ENCODE measurements at places on chromosomes 2 and 18.
A peak's percentile ranks its signal among the peaks of the same experiment; 100 is the strongest.

DNA sequence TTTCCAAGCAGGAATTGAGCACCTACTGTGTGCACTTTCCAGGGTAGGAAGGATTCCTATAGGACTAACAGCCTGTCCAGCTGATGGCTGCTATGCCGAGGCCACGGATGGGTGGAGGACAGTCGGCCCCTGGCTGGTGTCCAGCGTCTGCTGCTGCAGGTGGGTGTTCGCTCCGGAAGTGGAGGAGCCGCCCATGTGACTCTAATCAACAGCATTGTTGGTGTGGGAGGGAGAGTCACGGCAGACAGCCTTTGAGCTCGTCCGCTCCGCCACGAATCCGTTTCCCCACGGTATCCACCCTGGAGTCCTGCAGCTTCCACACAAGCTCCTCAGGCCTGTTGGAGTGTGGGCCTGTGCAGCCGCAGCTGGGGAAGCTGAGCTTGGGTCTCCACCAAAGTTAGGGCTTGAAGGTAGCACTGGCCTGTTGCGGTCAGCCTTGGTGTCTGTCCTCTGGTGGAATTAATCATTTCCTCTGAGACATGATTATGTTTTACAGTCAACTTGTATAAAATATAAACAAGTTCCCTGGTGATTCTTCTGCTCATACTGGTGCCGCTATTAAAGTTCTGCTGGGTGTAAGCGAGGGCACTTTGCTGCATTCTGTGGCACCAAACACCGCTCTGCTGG is 185.9 kb upstream of the TPO start:
- no peak for DNase-seq

GRCh38 chr18:79944126-79944731 is 7.2 kb downstream of the SLC66A2 start:
- no peak for DNase-seq

DNA sequence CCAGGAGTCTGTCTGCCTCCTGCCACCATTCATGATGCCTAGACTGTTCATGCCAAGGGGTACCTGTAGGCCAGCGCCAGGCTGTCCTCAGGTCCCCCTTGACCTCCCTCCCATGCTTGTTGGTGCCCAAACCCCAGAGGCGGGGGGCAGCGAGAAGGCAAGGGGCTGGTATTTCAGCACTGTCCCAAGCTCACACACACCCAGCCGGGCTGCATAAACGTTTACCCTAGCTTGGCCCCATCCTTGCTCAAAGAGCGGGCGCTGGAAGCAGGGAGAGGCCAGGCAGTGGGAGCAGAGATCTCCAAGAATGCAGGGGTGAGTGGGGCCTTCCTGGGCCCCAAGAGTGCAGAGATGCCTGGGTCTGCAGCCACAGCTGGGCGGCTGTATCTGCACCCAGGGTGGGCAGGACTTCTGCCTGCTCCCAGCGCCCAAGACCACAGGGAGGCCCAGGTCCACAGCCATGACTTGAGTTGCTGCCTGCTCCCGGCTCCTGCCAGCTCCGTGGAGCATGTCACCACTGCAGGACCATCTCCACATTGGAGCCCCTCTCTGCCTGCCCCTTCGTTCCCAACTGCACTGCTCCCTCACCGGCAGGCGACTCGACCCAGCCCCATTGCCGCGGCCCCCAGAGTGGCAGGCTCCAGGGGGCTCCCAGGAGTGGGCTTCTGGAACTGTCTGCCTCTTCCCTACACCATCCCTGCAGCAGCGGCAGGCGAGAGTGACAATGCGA is 616.6 kb downstream of the METTL4 start:
- no peak for DNase-seq

DNA sequence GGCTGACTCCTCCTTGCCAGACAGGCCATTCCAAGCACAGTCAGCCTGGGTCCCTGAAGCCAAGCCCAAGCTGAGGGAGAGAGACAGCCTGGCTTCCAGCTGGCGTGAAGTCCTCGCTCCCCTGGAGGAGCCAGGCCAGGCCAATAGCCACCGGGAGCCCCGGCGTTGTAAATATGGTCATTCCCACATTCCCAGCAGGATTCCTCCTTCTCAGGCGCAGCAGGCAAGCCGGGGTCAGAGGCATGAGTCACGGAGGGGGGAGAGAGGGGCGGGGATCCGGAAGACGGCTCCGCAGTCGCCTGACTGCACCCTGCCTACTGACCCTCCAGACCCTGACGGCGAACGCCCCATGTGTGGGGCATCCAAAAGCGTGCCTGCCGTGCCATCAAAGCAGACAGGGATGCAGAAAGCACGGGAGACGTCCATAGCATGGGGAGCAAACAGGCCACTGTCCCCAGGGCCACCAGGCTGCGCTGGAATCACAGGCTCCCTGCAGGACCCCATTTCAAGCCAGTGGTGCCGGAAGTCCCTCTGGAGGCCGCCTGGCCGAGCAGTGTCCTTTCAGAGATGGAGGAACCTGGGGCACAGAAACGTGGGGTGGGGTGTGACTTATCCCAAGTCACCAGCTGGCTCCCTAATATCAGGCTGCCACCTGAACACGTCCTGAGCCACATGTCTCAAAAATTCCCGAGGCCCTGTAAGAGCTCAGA is 48.2 kb downstream of the TWIST2 start:
- DNase-seq = peak; percentile 62

DNA sequence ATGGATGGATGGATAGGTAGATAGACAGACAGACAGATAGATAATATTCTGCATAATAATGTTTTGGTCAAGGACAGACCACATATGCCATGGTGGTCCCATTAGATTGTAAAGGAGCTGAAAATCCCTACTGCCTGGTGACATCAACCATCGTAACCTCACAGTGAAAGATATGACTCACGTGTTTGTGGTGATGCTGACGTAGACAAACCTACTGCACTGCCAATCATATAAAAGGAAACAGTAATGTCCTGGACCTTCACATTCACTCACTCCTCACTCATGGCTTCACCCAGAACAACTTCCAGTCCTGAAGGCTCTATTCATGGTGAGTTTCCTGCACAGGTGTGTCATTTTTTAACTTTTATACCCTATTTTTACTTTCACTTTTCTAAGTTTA is 202.9 kb upstream of the TPO start:
- no peak for DNase-seq

DNA sequence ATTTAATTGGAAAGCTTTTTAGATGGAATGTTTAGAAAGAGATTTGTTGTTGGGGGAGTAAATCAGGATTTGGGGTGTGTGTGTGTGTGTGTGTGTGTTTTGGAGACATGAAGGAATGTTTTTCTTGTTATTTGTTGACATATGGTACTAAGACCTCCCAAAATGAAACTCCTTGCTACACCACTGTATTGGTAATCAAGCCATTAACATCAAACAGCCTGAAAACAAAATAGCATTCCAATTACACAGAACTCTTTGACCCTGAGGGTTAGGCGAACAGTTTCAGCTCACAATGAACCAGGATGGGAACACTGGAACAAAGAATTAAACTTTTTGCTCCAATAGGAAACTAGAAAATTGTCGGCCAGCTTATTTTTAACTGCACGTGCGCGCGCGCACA is 41.7 kb upstream of the DARS1 start:
- DNase-seq = no peak

- no peak for DNase-seq
These were observed 565.1 kb upstream of the GCFC2 start for GRCh38 chr2:76275788-76276187.

- no peak for DNase-seq
These were observed 4.4 kb downstream of the ANKRD23 start for GRCh38 chr2:96839293-96839874.

DNA sequence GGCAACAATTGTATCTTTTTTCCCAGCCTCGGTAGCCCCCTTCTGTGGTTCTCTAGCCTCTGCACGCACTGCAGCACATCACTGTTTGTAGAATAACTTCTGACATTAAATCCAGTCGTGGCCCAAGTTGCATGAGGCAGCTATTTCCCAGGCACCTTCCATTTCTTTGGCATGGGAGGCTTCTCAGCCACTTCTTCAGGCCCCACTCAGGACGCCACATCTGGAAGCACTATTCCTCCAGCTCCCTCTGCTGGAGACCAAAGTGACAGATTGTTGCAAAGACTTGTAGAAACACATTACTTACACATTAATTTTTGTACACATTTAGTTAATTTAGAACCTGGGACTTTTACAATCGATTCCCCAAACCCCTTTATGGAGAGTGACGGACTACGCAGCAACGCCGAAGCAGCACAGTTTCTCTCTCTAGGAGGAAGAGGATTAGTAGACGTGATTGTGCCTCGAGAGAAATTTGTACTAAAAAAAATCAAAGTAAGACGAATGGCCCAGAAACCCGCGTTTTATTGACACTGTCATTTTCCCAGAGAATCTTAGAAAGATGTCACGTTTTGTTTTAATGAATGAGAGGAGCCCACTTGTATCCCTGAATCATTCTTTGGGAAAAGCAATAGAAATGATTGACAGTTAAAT is 57.8 kb upstream of the RGPD5 start:
- peak; percentile 12 for DNase-seq

DNA sequence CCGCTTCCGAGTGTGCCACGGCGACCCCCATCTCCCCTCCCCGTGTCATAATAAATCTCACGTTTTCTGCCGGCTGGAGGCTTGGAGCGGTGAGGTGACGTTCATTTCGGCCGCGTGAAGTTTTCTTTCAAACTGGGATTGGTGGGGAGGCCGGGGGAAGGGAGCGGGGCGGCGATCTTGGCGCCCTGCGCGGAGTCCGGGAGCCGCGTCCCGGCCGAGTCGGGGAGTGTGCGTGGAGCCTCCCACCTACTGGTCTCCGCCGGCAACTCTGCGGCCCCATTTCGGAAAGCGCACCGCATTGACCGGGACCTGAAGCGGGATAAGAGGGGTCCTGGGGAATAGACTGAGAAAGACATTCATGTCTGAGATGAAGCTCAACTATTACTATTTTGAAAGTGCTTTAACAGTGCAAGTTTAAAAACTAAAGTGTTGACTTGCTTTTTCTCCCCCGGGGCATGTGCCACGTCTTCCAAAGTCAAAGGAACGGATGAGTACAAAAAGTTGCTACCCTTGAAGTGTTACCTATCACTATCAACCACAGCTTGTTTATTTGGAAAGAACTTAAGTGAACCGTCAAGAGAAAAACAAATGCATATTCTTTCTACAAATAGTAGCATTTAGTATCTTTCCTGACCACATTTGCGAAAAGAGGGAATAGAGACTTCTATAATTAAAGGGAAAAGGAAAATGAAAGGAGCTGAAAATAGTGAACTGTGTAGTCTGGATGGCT is 818 bp upstream of the IKZF2 start:
- no peak for DNase-seq

- DNase-seq = no peak
These were observed 326.8 kb downstream of the CCDC85A start for GRCh38 chr2:56510610-56511009.

DNA sequence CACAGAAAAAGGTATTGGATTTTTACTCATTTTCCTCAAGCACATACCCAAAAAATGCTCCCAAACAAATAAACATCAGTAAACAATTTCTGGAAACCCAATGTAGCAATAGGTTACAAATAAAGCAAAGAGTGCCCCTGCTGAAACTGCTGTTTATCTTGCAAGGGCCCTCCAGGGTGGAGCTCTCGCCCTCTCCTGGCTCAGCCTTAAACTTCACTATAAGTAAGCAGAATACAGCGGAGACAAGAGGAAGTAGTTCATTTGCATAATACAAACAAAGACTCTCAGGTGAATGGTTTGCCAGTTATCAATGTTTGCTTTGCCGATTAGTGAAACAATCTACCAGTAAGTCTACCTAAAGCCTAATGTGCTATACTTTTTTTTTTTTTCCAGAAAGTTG is 437.6 kb downstream of the DLGAP1 start:
- no peak for DNase-seq

- DNase-seq = no peak
These were observed 1217.0 kb upstream of the ZEB2 start for GRCh38 chr2:145736871-145737270.

DNA sequence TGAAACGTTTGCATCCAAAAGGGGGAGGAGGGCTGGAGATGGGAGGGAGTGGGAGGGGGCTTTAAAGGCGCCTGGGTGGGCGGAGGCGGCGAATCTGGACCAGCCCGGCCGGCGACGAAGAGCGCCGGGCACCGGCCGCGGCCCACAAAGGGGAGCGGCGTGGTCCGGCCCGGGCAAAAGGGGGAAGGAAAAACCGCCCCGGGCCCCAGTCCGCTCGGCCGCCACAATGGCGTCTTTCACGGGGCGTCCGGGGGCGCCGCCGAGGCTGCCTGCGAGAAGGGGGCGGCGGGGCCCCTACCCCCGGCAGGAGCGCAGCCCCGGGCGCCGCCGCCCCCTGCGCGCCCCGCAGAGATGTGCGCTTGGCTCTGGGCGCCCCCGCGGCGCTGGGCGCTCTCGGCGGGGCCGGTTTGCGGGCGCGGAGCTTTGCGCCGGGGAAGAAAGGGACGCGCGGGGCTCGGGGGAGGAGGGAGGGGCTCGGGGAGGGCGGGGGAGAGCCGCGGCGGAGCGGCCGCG is 108.1 kb upstream of the KCTD1 start:
- DNase-seq = no peak

GRCh38 chr2:111896024-111896423 is 2.4 kb upstream of the MERTK start:
- no peak for DNase-seq

- DNase-seq = no peak
These were observed 23.3 kb upstream of the ALPI start for GRCh38 chr2:232432598-232433184.

DNA sequence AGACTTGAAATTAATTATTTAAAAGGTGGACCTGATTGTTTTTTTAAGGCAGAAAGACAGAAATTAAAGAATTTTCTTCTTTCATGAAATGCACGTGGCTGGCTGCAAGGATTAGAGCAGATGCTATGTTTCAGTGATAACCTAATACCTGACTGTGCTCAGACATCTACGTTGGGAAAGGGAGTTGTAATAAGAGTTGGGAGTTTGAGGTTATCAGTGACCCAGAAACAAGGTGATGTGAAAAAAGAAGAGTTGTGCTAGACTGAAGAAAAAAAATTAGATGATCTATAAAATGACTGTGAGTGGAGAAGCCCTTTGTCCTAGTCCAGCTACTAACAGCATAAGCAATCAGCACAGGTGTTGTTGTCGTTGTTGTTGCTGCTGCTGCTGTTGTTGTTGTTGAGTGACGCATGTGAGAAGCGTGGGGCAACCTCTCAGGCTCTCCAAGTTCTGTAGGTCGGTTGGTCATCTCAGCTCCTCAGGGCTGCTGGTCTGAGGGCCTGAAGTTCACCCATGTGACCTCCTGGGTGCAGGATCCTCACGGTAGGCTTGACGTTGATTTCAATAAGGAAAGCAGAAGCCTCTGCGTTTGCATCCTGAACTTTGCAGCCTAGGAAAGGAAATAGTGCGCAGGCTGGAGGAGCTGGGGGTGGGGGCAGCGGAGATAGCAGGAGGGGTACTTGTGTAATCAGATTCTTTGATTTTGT is 7.6 kb downstream of the POU3F3 start:
- DNase-seq = no peak

DNA sequence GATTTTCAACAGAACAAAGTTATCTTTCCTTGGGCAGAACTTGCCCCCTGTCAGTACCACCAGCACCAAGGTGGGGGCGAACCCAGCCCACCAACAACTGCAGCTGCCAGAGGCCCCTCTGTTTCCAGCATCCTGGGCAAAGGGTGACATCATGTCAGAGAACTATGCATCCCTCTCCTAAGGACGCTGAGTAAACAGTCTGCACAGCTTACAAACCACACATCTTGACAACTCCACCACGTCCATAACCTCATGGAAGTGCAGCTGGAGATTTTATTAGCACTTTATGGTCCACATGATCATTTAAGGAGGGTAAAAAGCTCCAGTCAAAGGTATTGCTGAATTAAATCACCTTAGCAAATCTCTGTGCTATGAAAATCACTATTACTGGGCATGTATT is 40.4 kb downstream of the PIEZO2 start:
- DNase-seq = no peak

GRCh38 chr18:60279391-60279790 is 93.2 kb downstream of the MC4R start:
- DNase-seq = no peak

Measured in AG04449 (cell line).